ENCODE measurements at places on chromosomes 13 and 19.

- DNase-seq, result no peak
Observed at GRCh38 chr13:28301839-28302238, 163.5 kb downstream of the PAN3 start.

DNA sequence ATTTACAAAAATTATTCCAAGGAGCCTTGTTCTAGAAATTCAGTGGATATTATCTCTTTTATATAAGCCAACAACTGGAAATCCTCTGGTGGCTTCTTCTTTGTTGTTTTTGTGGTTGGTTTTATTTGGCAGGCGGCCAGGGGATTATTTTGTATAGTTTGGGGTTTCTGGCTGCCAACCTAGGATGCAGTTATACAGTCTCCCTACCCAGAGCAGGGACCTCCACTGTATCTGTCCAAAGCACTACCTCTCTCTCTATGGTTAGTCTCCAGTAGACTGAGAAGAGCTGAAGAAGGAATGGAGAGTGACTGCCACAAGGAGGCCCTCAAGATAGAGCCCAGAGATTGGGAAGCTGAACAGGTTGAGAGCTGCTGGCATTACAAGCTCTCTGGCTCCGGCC lies 80.2 kb downstream of the ZAR1L start:
- no peak for DNase-seq

- DNase-seq, result no peak
Observed at GRCh38 chr19:46726971-46727501, 10.1 kb upstream of the PRKD2 start.

GRCh38 chr13:88919970-88920628 lies 1248.9 kb downstream of the SLITRK5 start:
- no peak for DNase-seq

GRCh38 chr13:37953696-37954095 lies 84.1 kb upstream of the TRPC4 start:
- DNase-seq, result no peak

GRCh38 chr13:110564472-110564985 lies 3.0 kb upstream of the RAB20 start:
- no peak for DNase-seq

GRCh38 chr13:106352850-106353249 lies 182.6 kb downstream of the EFNB2 start:
- peak; percentile 69 for DNase-seq

- no peak for DNase-seq
Observed at GRCh38 chr13:109275852-109276251, 510.5 kb downstream of the IRS2 start.

- no peak for DNase-seq
Observed at GRCh38 chr19:18488403-18488723, 33.5 kb downstream of the ELL start.

DNA sequence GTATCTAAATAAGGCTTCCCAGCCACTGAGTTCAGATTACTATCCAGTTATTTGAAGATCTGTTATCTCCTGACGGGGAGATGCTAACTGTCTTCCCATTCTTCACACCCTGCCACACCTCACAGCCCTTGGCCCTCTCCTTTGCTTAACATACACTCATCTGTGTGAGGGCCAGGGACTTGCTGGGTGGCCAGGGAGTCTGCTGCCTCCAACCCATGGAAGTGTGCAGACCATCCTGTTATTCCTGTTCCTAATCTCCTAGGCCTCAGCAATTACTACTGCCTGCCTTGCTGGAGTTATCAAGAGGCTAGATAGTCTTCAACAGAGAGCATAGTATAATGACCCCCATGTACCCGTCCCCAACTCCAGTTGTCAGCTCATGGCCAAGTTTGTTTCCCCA lies 36.2 kb upstream of the GTF3A start:
- no peak for DNase-seq

DNA sequence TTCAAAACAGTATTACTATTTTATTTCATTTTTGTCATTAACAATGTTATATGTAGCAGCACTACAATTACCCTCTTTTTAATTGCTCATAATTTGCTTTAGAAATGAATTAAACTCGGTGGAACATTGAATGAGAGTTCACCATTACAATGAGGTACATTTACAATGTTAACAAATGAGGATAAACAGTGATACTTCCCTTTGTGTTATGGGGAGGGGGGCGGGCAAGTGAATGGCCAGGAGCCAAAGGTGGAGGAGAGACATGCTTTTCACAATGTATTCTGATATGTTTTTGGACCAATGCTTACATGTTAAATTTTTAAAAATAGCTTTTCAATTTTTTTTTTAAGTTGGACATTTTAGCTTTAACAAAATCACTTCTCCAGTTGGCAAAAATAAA lies 34.2 kb downstream of the NALCN start:
- DNase-seq, result no peak

DNA sequence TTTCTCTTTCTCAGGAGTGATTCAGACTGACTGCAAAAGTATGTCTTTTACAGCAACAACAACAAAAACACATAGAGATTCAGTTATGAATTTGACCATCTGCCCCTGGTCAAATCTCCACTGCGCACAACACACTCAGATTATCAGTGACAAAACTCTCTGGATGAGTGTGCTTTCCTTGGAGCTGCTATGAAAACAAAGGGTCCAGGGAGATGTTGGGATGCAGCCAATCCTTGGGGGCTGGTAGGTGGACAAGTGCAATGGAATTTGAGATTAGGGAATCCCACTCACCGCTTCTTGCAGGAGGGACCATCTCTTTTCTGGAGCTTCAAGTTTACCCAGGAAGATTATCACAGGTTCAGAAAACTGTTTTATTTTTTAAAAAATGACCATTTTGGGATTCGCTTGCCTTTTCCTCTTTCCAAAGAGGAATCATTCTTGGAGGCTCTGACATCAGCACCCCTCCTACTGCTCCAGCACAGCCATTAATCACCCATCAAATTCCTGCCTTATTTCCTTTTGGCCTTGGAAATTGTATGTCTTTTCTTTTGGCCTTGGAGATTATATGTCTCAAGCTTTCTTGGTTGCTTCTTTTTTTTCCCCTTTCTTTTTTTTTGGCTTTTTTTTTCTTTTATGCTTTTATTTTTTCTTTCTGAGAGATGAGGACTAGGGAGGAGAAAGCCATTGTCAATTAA lies 311.8 kb downstream of the TSHZ3 start:
- DNase-seq, result no peak

GRCh38 chr19:16571822-16572331 lies 338 bp downstream of the SLC35E1 start:
- peak; percentile 20 for DNase-seq

DNA sequence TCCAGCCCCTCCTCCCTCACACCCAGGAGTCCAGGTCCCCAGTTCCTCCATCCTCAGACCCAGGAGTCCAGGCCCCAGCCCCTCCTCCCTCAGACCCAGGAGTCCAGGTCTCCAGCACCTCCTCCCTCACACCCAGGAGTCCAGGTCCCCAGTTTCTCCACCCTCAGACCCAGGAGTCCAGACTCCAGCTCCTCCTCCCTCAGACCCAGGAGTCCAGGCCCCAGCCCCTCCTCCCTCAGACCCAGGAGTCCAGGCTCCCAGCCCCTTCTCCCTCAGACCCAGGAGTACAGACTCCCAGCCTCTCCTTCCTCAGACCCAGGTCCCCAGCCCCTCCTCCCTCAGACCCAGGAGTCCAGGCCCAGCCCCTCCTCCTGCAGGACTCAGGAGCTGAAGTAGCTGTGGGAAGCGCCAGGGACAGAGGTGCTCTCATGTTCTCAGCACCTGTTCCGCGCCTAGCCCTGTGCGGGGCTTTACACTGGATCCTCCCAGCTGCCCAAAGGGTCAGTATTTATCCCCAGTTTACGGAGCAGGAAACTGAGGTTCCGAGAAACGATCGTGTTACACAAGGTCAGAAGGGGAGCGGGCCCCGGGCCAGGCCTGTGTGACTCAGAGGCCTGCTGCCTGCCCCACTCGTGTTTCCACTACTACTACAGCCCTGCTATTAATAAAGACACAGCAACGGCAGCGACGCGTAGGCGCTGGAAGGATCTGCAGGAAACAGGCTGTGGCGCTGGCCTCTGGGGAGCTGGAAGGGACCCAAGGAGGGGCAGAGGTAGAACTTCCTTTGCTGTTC lies 1.7 kb upstream of the SBK3 start:
- DNase-seq, result peak; percentile 84

DNA sequence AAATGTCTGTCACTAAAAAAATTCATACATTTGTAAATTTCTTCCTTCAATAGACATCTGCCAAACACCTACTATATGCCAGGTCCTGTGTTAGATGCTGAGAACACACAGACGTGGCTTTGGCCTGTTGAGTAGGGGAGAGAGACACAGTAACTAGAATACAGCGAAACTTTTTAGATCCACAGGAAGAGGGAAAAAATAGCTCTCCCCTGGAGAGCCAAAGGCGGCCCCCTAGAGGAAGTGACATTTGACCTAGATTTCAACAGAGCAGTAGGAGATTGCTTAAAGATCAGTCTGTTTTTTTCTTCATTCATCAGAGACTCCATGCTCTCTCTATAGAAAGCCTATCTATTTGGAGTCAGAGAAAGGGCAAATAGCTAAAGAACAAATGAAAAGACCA lies 11.3 kb downstream of the LCP1 start:
- no peak for DNase-seq

DNA sequence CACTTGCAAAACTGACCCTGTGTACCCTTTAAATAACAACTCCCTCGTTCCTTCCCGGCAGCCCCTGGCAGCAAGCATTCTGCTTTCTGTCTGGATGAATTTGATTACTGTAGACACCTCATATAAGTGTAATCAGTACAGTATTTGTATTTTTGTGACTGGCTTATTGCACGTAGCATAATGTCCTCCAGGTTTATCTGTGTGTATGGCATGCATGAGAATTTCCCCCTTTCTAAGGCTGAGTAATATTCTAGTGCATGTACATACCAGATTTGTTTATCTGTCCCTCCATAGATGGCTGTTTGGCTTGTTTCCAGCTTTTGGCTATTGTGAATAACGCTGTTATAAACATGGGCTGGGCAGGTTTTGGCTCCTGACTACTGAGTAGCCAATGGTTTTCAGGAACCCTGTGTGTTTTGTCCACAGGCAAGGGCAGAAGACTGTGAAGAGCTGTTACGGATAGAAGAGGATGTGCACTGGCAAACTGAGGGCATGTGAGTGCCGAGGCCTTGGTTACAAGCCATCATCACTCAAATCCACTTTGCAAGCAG lies 98.0 kb downstream of the ESD start:
- DNase-seq, result peak; percentile 69

GRCh38 chr19:16293118-16294091 lies 31.2 kb upstream of the KLF2 start:
- peak; percentile 99 for DNase-seq

GRCh38 chr19:46951171-46951986 lies 68.3 kb upstream of the NPAS1 start:
- DNase-seq, result peak; percentile 45

- DNase-seq, result no peak
Observed at GRCh38 chr13:96294930-96295881, 205.3 kb downstream of the HS6ST3 start.

DNA sequence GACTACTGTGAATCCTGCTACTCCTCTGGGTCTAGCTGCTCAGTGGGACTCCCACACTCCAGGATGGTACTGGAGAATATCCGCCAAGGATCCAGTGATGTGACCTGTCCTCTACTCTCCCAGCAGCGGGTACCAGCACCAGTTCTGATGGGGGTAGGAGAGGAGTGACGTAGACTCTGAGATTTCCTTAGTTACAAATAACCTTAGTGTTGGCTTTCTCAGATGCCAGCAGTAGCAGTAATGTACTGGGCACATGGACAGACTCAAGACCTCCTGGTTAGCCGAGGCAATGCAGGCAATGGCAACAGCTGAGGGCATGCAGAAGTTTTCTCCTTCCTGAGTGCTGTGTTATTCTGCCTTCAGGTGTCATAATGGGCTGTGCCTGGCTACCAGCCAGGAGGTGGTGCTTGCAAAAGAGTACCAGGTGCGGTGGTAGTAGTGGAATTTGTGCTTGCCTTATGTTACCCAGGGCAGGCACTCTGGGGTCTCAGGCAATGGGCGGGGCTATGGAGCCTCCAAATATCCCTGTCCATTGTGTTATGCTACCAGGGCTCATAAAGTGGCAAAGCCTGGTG lies 105.3 kb upstream of the KLF5 start:
- no peak for DNase-seq

DNA sequence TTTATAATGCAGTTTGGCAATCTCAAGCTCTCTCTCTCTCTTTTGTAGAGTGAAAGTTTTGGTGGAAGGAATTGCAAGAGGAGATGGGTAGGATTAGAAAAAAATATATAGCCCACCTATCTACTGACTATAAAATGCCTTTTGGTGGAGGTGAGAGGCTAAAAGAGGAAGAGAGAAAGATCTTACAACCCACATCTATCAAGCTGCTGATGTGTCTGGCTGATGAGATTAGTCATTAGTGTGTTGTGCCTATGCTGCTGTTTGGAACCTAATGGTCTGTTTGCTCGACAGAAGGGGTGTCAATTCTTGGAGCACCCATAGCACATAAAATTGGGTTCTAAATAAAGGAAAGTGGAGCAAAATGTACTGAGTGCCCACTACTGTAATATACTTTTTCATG lies 411.0 kb downstream of the HS6ST3 start:
- DNase-seq, result no peak

- peak; percentile 47 for DNase-seq
Observed at GRCh38 chr13:82772816-82773215, 1109.5 kb downstream of the SLITRK1 start.

- DNase-seq, result no peak
Observed at GRCh38 chr19:32020538-32020937, 324.9 kb upstream of the ZNF507 start.

- no peak for DNase-seq
Observed at GRCh38 chr13:112169941-112170822, 103.2 kb downstream of the SOX1 start.

GRCh38 chr13:51091839-51092238 lies 19.2 kb downstream of the C13orf42 start:
- DNase-seq, result no peak

GRCh38 chr13:44575741-44576350 lies at the start of gene TSC22D1:
Gene TSC22D1 (minus strand): TSS chr13:44576330. CDS start chr13:44576074, 256 bp downstream.
- DNase-seq, result peak; percentile 56

GRCh38 chr19:18879579-18880373 lies 16.2 kb downstream of the CERS1 start:
- DNase-seq, result no peak

- DNase-seq, result peak; percentile 76
Observed at GRCh38 chr19:58330458-58330857, 3.7 kb downstream of the ZSCAN22 start.

- DNase-seq, result peak; percentile 42
Observed at GRCh38 chr19:35641515-35642151, at the start of gene ETV2. Gene ETV2 (plus strand): TSS chr19:35641745. CDS start chr19:35642461, 716 bp downstream.

DNA sequence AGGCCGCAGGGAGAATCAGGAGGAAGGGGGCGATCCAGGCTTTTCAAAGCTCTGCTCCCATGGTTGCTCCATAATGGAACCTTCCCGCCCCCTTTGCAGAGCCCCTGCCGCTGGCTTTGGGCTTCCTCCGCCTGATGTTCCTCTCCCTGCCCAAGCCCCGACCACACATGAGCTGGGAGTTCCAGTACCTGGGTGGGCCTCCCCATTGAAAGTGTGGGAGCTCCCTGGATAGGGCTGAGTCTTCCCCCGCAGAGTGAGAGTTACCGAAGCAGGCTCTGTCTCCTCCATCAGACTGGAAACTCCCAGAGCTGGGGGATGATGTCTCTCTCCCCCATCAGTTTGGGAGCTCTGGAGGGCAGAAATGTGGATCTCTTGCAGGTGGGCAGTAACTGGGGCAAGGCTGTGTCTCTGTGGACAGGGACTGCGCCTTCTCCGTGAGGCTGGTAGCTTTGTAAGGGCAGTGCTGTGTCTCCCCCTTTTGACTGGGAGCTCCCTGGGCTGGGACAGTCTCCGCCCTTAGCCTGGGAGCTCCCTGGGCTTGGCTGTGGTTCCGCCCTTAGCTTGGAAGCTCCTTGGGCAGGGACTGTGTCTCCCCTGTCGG lies 722 bp downstream of the DCAF15 start:
- DNase-seq, result peak; percentile 39

GRCh38 chr19:6849876-6850275 lies 37.5 kb upstream of the ADGRE1 start:
- DNase-seq, result no peak
